Endodermal cell (in vitro differentiated cells): ENCODE measurements at places on chromosomes 4 and X. TPM values are rescaled to one million over a fixed set of nuclear protein-coding genes. Genes with fewer than 3 reads are reported as not detected.

GRCh38 chr4:36737691-36738090, 456.3 kb downstream of the DTHD1 start:
- no peak for DNase-seq

DNA sequence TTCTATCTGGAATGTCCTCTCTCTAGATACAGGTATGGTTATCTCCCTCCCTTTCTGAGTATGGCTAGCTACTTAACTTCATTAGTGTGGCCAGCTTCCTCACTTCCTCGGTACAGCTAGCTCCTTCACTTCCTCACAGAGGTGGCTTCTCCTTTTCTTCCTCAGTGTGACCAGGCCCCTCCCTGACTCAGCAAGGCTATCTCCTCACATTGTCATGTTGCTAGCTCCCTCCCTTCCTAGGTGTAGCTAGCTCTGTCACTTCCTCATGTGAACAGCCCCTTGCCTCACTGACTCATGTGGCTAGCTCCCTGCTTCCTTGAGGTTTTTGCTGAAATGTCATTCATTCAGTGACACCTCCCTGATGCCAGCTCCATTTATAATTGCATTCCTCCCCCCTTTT, 67.3 kb upstream of the DDIT4L start:
- peak; percentile 61 for DNase-seq

DNA sequence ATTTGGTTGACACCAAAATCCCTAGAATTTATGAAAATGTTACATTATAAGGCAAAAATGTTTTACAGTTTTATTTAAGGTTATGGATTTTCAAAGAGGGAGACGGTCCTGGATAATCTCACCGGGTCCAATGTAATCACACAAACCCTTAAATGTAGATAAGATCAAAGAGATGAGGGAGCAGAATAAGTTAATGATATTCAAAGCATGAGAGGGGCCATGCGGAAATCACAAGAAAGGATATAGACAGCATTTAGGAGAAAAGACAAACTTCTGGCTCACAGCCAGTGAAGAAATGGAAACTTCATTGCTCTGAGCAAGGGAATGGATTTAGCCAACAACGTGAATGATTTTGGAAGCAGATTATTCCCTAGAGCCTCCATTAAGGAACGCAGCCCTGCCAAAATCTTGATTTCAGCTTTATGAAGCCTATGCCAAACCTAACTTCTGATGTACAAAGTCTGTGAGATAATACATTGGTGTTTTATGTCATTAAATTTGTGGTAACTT, 684.4 kb upstream of the GNPDA2 start:
- no peak for DNase-seq

DNA sequence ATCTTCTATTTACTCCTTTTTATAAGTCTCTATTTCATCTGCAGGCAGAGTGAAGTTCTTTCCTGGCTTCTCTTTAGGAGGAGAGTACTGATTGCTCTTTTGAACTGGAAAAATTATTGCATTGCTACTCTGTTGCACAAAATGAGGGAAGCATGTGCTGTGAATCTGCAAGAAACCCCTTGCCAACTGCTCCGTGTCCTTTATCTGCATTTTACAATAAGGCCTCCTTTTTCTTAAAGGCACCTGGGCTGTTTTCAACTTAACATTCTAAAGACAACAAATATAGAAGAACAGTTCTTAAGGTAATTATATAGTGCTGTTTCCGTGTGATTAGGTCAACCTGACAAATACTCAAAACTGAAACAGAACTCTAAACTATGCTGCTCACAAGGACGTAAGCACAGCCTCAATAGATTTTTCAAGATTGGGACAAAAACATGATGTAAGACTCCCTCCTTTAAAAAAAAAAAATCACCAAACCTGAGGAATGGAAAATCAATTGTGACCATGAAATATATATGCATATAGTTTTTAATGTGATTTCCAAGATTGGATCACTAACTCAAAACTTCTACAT, 716.6 kb upstream of the INTU start:
- DNase-seq = no peak

Gene C4orf50
- 0.40 to 0.93 TPM (median 0.84 TPM) in 3 replicates for total RNA-seq
